Spleen (tissue), 13 donors: ENCODE measurements at places on chromosomes 5 and 9. TPM values are rescaled to one million over a fixed set of nuclear protein-coding genes. Genes with fewer than 3 reads are reported as not detected.

OGN gene
- 0.14 TPM for total RNA-seq

DNA sequence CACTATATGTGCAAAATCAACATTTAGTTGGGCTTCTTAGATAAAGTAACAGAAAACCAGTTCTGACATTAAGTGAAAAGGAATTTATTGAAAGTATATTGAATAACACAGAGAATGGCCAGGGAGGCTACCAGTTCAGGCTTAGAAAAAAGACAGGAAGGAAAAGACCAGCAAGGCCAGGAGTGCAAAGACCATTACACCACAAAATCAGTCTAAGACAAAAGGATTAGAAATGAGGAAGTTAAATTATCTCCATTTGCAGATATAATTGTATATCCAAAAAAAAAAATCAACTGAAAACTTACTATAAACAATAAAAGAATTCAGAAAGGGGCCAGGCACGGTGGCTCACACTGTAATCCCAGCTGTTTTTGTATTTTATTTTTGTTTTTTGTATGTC lies 4.8 kb upstream of the TEX10 start:
- no peak overlapping the region for H3K27ac ChIP-seq
- H3K27me3 ChIP-seq: no peaks in the 10 kb centered on the region
- no peaks in the 10 kb centered on the region for H3K36me3 ChIP-seq
- H3K4me3 ChIP-seq: no peak overlapping the region
- no peak for DNase-seq
- peaks cover 3% of the 10 kb centered on the region for H3K4me1 ChIP-seq

- H3K36me3 ChIP-seq: no peaks in the 10 kb centered on the region
- H3K27me3 ChIP-seq: no peaks in the 10 kb centered on the region
- H3K27ac ChIP-seq: no peak overlapping the region
Measured at GRCh38 chr5:169004551-169004950, 296.4 kb downstream of the SLIT3 start.

- no peaks in the 10 kb centered on the region for H3K4me1 ChIP-seq
- H3K4me3 ChIP-seq: no peak overlapping the region
- no peaks in the 10 kb centered on the region for H3K27me3 ChIP-seq
- no peak for DNase-seq
- no peak overlapping the region for H3K27ac ChIP-seq
Measured at GRCh38 chr5:58263296-58263695, 196.6 kb downstream of the PLK2 start.

GRCh38 chr9:69204326-69204725 lies 30.2 kb downstream of the TJP2 start:
- H3K27ac ChIP-seq: no peak overlapping the region
- no peak for DNase-seq
- no peaks in the 10 kb centered on the region for H3K36me3 ChIP-seq
- no peaks in the 10 kb centered on the region for H3K27me3 ChIP-seq
- no peaks in the 10 kb centered on the region for H3K4me1 ChIP-seq

ALDOB gene
- total RNA-seq: not detected

CARTPT gene
- total RNA-seq: not detected

DNA sequence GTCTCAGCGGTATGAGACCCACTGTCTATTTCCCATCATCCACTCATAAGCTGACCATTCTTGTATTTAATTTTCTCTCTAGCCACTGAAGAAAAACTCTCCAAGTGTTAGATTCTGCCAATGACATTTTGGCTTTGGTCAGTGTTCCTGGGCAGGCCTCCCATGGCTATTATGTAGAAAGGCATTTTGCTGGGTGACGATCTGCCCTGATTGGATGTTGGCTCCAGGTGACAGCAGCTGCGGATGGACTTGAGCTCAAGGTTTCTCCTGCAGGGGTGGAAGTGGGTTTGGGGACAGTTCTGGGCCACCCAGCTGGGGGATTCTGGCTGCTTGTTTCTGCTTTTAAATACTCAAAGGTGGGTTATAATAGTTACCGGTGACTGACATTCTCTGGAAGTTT lies 31.6 kb downstream of the ACSL6 start:
- H3K27ac ChIP-seq: no peak overlapping the region
- no peak for DNase-seq
- no peaks in the 10 kb centered on the region for H3K36me3 ChIP-seq
- H3K4me1 ChIP-seq: peaks cover 5% of the 10 kb centered on the region
- no peaks in the 10 kb centered on the region for H3K27me3 ChIP-seq

DNA sequence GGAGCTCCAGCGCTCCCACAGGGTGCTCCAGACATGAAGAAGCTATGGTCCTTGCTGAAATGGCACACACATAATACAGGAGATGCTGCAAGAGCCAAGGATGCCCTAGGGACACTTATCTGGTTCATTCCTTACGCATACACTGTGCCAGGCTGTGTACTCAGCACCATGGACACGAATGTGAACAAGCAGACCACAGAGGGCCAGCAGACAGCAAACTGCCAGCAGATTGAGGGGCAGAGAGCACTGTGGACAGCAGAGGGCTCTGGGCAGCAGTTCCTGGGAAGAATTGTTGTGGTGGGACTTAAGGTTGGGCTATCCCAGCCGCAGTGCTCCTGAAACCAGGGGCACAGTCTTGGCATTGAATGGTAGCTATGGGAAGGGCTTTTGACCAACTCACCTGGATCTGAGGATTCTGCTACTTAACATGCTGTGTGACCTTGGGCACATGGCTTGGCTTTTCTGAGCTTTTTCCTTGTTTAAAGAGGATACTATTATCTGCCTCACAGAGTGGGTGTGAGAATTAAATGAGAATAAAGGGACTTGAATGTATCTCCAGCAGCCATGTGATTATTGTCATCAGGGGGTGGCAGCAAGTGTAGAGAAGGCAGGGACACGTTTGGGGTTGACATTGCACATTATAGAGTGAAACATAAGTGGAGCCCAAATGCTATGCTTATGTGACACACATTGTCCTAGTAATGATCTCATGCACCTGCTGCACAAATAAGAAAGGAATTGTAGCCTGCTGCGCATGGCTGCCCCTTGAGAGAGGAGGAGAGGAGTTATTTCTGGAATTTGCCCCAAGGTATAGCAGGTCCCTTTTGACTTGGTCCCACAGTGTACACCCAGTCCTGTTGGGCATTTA lies 30.1 kb downstream of the PPARGC1B start:
- peak; percentile 50 for DNase-seq
- H3K4me1 ChIP-seq: no peaks in the 10 kb centered on the region
- H3K4me3 ChIP-seq: no peak overlapping the region
- no peaks in the 10 kb centered on the region for H3K27me3 ChIP-seq

KLHL3 gene
- 7.4 TPM for total RNA-seq

COL23A1 gene
- 1.2 TPM for total RNA-seq

SLC2A6 gene
- 20.9 TPM for total RNA-seq

- no peaks in the 10 kb centered on the region for H3K27me3 ChIP-seq
- H3K4me3 ChIP-seq: no peak overlapping the region
- DNase-seq: no peak
- no peak overlapping the region for H3K27ac ChIP-seq
- no peaks in the 10 kb centered on the region for H3K36me3 ChIP-seq
Measured at GRCh38 chr9:108225149-108225800, 630.5 kb downstream of the ACTL7B start.

C5orf52 gene
- total RNA-seq: not detected
